ENCODE measurements at places on chromosomes 3 and 15. TPM values are rescaled to one million over a fixed set of nuclear protein-coding genes. Genes with fewer than 3 reads are reported as not detected.

Gene CEMIP
- total RNA-seq = 18.1 TPM

DNA sequence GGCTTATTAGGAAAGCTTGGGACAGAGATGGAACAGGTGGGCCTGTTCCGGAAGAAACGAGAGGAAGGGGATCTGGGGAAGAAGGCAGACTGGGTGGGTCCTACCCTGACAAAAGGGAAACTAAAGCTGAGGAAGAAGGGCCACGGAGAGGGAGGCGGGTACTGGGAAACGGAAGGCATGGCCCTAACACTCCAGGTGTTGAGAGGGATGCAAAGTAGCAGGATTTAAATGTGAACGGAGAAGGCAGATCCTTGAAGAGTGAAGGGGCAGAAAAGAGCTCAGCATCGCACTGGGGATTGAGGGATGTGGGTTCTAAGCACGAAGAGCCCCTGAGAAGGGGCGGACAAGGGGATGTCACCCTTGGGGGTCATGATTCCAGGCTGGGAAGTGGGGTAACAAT lies 735 bp downstream of the STIMATE start:
- no peak for DNase-seq

DNA sequence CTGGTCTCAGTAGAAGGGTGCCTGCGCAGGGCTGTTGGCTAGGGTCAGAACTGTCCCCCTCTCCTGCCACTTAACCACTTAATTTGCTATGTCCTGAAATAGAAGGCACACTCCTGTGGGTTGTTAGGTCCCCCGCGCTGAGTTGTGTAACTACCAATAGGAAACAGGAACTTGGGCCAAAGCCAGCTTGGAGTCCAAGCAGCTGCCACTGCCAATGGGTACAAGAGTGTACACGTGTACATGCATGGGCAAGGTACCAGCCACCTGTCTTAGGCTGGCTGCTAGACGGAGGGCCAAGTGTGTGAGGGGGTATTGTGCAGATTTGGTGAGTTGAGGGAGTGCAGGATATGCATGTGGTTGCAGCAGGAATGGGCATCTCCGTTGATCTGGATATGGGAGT lies 29.7 kb upstream of the POLG start:
- DNase-seq = no peak

DNA sequence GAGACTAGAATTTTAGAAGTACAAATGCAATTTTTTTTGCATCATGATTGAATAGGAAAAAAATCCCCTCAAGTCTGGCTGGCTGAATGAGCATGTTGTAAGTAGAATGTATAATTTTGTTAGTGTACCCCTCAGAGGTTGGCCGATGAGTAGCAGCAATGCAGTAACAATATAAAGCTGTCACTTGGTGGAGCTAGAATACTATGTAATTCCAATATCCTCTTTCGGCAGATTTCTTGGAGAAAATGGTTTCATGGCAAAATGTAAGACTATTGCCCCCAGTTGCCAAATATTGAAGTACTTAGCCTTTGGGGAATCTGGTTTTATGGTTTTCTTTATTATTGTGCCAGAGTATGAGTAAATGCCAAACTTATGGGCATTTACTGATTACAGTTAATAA lies 39.8 kb upstream of the SGO1 start:
- peak; percentile 71 for DNase-seq

Gene ATP13A5
- total RNA-seq = not detected

- no peak for DNase-seq
Observed at GRCh38 chr3:130795396-130795795, 48.8 kb upstream of the PIK3R4 start.

Gene PARP3
- 41.4 TPM for total RNA-seq

DNA sequence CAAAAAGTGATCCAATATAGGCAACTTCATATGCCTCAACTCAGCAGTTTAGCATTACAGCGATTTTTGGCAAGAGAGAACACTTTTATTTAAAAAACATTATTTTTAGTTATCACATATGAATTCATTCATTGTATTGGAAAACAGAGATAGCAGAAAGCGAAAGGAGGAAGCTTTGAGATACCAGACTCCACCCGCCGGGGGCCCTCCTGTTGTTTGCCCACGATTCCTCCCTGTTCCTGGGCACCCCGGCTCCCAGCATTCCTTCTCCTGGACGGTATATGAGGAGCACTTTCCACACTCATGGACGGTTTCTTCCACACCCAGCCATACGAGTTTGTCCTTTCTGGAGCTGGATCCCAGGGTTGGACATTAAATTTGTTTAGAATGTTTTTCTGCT lies 18.2 kb downstream of the APBA2 start:
- DNase-seq = no peak

Gene HCLS1
- 0.24 TPM for total RNA-seq

Gene CLEC3B
- not detected for total RNA-seq

GRCh38 chr3:35524856-35525255 lies 114.5 kb upstream of the ARPP21 start:
- peak; percentile 5 for DNase-seq

GRCh38 chr15:49982584-49982983 lies 136.4 kb downstream of the ATP8B4 start:
- no peak for DNase-seq

Gene ESYT3
- 0.16 TPM for total RNA-seq

Gene RPUSD2
- 11.8 TPM for total RNA-seq

- DNase-seq = no peak
Observed at GRCh38 chr3:88641033-88641604, 466.3 kb upstream of the EPHA3 start.

- DNase-seq = no peak
Observed at GRCh38 chr3:78015856-78016255, 976.0 kb downstream of the ROBO2 start.

GRCh38 chr3:114451561-114452018 lies 157.8 kb downstream of the TIGIT start:
- DNase-seq = peak; percentile 37

GRCh38 chr15:25248583-25249235 lies 190.1 kb downstream of the UBE3A start:
- no peak for DNase-seq
